ENCODE measurements at places on chromosomes 5 and 9.

DNA sequence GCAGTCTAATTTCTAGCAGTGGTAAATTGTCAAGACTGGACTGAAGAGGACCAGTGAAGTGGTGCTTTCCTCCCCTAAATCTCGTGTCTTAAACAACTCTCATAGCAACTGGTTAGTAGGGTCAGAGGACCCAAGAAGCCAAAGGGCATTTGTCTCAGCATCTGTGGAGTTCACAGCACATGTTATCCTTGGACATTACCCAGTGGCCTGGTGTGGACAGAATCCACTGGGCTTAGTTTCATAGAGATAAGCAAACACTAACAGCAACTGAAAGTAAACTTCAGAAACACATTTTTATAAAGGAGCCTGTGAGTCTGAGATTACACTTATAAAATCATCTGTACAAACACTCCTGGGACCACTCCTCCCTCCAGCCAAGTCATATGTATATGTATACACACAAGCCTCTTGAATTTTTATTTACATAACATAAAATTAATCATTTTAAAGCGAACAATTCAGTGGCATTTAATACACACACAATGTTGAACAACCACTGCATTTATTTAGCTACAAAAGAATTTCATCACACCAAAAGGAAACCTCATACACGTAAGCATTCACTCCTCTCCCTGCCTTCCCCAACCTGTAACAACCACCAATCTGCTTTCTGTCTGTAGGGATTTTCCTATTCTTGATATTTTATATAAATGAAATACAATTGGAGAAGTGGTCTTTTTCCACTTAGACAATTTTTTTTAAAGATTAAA, 457.8 kb downstream of the RASEF start:
- DNase-seq: no peak

DNA sequence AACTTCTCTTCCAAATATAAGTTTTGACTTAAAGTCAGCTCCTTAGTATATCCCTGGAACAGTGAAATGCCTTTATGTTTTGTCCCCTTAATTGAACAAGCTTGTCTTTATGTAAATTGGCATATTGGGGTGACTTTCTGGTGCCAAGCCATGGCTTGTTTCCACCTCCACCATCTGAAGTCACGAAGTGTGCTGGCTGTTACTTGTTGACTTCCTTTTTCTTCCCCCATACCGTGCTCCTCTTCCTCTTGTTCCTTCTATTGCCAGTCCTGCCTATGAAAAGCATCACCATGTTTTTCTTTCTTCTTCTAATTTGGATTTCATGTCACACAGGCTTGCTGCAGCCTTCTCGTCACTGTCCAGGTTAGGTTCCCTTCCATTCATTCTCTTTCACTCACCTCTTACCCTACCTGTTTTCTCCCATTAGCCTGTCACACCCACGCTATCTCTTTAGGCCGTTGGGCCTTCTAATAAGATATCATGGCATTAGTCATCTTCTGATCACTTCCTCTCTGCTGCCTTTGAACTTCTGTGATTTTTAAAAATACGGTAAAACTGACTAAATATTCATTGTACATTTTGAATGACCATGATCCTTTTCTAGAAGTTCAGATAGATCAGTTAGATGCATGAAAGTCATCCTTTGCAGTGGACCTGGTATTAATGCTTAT, 48.1 kb downstream of the IQGAP2 start:
- no peak for DNase-seq

DNA sequence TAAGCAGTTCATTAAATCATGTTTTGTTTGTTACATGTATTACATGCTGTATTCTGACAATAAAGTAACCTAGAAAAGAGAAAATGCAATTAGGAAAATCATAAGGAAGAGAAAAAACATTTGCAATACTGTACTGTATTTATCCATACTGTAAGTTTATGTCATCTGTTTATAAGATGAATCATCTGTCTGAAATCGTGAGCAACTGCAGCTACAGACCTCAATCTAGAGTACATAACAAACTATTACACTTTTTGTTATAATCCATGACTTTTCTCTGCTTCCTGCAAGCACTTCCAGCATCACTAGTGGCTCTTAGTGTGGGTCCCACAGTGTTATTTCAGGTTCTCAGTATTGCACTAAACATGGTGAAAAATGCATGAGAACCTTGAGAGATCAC, 144.4 kb upstream of the NR4A3 start:
- no peak for DNase-seq

DNA sequence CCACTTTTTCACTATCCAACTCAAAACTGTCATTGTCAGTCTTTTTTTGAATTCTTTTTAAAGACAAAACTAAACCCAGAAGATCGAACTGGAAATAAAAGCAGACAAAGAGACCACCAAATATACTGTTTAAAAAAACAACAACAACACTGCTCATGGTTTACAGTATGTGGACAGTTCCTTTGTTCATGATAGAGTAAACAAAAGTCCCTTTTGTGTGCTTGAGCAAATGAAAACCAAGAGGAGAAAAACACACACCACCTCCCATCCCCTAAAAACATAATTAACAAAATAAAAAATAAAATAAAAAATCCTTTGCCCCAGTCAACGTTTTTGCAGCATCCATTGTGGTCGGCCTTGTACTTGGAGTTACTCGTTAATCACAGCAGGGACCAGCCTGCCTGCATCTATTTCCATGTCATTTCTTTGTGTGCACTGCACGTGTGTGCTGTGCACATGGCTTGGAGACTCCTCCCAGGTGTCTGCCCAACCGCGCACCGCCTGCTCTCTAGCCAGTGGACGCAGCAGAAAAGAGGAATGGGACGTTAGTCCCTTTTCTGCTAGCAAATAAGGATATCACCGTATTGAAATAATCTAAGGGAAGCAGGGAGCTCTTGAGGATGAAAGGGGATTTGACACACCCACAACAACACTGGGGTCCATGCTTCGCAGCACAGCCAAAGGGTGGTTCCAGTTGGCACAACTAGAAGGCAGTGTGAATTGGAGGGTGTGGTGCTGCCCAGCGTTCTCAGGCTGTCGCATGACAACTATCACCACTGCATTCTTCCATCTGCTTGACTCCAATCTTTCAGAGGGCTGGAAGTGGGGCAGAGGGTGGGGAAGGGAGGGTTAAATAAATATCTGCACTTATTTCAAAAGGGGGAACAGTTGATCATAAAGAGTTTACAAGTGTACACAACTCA, 130.0 kb downstream of the SEMA6A start:
- no peak for DNase-seq

- DNase-seq: no peak
Measured at GRCh38 chr5:50663636-50664035, 2.8 kb upstream of the PARP8 start.

- no peak for DNase-seq
Measured at GRCh38 chr5:80189201-80189600, 66.6 kb downstream of the SERINC5 start.

GRCh38 chr5:121795511-121795910, 56.2 kb upstream of the FTMT start:
- no peak for DNase-seq

DNA sequence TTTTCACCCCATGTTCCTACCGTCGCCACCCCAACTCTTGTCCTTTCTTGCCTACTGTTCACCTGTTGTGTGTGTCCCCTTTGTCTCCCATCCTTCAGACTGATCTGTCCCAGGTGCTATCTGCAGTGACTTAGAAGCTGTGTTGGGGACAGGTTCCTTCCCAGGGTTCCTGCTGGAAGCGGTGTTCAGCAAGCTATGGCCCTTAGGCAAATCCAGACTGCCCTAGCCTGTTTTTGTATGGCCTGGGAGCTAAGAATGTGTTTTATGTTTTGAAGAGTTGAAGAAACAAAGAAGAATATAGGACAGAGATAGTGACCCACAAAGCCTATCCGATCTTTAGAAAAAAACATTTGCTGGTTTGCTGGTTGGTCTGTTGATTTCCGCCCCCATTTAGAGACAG, 236.4 kb downstream of the GOLPH3 start:
- no peak for DNase-seq

DNA sequence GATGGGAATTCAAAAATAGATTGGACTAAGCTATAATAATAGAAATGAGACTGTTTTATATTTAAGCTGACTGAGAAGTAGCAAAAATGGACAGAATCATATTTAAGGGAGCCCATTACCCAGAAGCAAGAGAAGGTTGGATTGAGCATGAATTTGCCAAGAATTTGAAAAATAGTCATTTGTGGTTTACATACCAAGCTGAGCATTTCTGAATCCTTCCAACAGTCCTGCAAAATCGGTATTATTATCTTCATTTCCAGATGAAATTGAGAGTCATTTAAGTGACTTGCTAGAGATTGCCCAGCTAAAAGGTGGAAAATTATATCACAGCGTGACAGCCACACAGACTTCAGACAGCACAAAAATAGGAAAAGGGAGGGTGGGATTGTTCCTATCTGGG, 48.4 kb downstream of the TNFSF15 start:
- no peak for DNase-seq

DNA sequence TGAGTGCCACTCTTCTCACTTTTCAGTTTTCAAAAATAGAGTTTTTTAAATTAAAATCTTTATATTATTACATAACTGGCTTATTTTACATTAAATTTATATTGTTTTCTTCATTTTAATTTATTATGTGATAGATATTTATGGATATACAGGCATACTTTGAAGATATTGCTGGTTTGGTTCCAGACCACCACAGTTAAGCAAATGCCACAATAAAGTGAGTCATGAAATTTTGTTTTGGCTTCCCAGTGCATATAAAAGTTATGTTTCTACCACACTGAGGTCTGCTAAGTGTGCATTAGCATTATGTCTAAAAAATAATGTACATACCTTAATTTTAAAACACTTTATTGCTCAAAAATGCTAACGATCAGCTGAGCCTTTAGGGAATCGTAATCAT, 47.4 kb downstream of the NDUFS4 start:
- DNase-seq: no peak

Measured in activated effector memory CD4-positive, alpha-beta T cell treated with Interleukin-2 at 50 U/mL for 16 hours (primary cell).